Iris pigment epithelial cell (primary cell): ENCODE measurements at places on chromosomes 5 and 9.

DNA sequence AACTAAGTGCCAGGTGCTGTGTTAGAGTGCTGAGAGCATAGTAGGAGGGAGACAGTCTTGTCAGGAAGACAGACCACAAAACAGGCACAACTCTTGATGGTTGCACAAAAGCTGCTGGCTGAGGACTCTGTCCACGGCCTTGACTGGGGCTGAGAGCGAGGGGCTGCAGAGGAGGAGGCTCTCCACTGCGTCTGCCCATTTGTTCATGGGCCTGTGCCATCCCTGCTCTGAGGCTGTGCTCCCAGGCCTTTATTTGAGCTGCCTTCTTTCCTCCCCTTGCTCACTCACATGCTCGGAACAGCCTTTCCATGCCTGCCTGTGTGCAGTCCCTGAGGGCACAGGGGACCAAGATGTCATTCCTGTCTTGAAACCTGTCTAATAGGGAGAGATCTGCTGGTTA is 147.8 kb downstream of the CACNA1B start:
- DNase-seq = no peak

DNA sequence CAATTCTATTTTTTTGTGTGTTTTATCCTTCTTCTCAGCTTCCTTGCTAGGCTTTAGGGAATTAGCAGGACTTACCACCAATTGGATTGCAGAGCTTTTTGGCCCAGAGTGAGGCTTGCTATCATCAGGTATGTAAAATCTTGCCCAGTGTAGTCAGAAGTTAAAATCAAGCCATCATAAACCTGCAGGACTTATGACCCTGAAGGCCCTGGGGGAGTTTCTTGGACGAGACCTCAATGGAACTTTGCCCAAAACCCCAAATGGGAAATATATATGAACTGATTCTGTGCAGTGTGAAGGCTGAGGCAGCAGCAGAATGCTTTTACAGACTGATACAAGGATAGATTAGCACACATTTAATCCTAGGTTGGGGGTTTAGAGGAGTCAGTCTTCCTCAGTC is 287.0 kb downstream of the SH3GL2 start:
- no peak for DNase-seq

DNA sequence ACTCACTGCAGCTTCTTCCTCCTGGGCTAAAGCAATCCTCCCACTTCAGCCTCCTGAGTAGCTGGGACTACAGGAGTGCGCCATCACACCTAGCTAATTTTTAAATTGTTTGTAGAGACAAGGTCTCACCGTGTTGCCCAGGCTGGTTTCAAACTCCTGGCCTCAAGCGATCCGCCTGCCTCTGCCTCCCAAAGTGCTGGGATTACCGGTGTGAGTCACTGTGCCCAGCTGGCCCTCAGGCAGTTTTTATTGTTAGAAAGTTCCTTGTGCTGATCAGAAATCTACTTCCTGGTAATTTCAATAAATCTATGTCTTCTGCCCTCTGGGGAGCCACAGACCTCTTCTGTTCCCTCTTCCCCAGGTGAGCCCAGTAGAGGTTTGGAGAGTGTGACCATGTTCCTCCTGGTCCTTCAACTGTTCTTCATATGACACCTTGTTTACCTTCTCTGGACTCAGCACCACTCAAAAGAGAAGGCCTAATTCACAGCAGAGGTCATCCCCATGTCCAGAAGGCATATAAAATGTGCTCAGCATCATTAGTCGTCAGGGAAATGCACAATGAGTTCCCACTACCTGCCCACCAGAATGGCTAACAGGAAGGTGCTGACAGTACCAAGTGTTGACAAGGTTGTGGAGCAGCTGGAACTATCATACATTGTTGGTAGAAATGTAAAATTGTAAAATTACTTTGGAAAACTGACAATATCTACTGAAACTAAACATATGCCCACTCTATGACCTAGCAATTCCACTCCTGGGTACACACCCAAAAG is 10.4 kb downstream of the TMOD1 start:
- no peak for DNase-seq

DNA sequence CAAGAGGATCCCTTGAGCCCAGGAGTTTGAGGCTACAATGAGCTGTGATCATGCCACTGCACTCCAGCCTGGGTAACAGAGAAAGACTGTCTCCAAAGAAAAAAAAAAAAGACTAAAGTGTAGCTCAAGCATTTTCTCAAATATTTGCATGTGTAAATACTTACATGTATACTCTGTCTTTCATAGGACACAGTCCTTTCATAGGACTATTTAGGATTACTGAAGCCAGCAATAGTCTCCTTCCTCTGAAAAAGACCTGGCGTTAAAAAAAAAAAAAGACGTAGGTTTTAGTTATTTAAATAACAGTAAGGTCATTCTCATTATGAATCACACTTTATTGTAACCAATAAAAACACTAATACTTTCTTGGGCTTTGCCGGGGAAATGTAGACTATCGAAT is 29.9 kb downstream of the HSDL2 start:
- no peak for DNase-seq

DNA sequence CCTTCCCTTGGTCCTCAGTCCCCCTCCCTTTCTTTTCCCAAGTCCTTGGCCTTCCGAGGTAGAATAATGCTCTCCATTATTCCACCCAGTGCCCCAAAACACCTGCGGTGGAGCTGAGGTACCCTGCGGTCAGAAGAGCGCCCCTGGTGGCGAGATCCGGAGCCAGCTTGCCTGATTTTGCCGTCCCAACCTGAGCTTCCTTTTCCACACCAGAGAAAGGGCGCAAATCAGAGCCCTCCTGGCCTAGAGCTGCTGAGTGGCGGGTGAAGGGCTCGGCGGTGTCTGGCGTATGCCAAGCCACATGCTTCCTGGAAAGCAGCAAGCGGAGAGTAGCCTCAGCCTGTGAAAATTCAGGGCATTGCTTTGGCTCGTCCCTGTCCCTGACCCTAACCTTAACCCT is 21.1 kb upstream of the CARTPT start:
- DNase-seq = no peak
